SK-MEL-5 (cell line): ENCODE measurements at places on chromosomes 5 and 9.

DNA sequence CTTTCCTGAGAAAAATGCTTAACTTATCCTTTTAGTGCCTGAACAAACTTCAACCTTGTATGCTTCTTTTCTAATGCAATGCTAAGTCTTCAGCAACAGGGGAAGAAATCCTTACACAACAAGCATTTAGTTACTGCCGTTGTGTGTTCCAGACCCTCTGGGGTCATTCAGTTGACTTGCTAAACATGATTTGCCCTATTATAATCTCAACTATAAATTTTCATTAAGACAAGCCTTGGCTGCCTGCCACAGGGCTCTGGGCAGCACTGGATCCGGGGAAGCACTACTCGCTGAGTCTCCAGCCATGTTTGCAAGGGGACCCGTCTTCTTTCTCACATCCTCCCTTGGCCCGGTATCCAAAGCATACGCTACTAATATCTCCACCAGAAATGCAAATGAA, 58.1 kb downstream of the PTCH1 start:
- no peak for DNase-seq

DNA sequence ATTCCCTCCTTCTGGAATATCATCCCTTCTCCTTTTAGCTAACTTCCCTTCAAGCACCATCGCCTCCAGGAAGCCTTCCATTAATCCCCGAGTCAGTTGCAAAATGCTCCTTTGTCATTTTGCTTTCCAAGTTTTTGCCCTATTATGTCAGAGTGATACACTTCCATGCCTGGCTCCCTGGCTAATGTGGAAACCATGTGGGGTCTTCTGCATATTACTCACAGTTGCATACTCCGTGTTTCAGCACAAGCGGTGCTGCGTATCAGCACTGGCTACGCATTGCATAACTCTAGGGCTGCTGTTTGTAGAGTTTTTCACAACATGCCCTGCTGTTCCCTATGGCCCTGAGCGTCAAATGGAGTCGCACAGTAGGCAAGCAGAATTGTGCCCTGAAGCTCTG, 1.9 kb downstream of the TEX53 start:
- DNase-seq, result no peak

DNA sequence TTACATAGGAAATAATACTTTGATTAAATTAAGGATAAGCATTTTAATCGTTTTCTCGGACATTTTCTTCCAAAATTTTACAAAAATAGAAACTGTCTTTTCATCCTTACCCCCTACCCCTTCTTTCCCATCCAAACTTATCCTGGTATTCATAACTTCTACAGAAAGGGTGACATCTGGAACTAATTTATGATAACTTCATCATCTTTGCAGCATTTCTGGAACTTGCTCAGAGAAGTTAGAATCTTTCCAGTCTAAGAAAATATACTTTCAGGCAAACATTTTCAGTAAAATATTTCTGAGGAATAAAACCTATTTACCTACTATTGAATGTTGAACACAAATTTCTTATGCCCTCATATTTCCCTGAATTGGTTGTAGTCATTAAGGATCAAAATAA, 309.0 kb downstream of the MAN2A1 start:
- no peak for DNase-seq

DNA sequence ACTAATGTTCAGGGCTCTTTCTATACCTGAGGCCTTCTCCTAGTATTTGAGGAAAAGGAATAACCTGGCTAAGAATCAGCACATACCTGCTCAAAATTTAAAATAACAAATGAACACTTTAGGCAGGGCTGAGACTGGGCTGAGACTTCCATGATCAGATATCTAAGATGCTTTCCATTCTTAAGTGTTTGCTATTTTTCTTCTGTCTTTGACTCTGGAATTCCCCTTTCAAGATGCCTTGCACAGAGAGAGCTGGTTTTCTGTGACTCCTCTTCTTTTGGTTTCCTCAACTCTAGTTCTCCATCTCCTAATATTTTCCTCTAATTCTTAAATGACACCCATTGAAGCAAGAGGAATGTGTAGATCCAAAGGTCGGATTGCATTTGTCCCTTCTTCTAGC, 61.1 kb downstream of the DPYSL3 start:
- DNase-seq, result no peak

- no peak for DNase-seq
These were observed 21.4 kb downstream of the UGCG start for GRCh38 chr9:111917980-111918379.
